ENCODE measurements at places on chromosomes 7 and 10. TPM values are rescaled to one million over a fixed set of nuclear protein-coding genes. Genes with fewer than 3 reads are reported as not detected.

The MYO1G gene
- not detected for total RNA-seq

The SPDYE11 gene
- total RNA-seq, result not detected

GRCh38 chr10:129799942-129800341, 164.1 kb downstream of the EBF3 start:
- no peak for DNase-seq

The NAT16 gene
- not detected for total RNA-seq

DNA sequence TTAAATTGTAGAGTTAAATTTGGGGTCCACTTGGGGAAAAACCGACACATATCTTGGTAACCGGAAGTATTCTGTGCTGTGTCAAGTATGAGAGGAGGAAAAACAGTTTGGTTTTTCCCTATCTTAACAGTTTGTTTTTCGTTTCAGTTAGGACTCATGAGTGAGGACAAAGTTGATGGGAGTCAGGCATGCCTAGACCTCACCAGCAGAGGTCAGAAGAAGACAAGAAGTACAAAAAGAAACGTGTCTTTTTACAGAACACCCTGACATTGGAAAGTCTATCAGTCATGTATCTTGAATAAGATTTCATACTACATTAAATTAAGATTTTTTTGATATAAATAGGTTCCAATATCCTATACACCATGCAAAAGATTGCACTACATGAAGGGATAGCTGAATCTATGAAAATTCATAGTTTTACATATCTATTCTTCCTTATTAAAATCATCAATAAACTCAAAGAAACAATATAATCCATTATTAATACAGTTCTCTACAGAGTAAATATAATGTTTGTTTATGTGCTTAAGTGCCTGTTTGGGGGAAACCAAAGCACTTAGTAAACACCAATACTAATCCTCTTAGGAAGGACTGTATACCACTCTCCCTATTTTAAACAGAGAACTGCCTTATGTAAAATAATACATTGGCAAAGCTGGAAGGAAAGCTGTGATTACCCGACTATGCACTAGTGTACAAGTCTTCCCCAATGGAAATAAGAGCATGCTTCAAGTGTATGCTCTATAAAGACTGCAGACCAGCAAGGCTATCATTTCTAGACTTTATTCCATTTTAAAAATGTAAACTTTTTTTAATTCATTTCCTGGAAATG, 95.6 kb downstream of the USP6NL start:
- DNase-seq, result peak; percentile 45

DNA sequence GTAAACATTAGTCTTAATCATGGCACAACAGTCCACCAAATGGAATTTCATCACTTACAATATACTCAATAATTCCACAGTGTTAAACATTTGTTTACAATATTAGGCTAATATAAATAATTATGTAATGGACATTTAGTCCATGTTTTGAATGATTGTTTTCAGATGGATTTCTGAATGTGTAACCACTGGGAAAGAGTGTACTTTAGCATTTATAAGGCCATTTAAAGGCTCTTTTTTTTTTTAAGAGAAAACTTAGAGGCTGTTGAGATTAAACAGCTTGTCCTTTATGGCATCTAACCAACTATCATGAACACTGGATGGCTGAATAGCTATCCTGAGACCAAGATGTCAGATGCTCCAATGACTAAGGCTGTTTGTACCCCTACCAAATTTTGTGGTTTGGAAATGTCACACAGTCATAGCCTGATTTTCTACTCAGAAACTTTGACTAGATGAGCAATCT, 248.3 kb upstream of the GLI3 start:
- DNase-seq, result no peak

- no peak for DNase-seq
These were observed 30.2 kb upstream of the ZMYND11 start for GRCh38 chr10:104862-105565.

DNA sequence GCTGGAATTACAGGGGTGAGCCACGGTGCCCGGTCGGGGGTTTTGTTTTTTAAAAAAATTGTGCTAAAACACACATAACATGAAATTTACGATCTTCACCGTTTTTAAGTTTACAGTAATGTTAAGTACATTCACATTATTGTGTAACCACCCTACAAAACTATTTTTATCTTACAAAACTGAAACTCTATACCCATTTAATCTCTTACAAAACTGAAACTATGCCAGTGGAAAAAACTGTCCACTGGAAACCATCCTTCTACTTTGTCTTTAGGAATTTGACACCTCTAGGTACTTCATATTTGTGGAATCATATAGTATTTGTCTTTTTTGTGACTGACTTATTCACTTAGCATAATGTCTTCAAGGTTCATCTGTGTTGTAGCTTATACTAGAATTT, 1.0 kb upstream of the PSMC2 start:
- DNase-seq, result no peak

The ENTPD1 gene
- 0.12 TPM for total RNA-seq

DNA sequence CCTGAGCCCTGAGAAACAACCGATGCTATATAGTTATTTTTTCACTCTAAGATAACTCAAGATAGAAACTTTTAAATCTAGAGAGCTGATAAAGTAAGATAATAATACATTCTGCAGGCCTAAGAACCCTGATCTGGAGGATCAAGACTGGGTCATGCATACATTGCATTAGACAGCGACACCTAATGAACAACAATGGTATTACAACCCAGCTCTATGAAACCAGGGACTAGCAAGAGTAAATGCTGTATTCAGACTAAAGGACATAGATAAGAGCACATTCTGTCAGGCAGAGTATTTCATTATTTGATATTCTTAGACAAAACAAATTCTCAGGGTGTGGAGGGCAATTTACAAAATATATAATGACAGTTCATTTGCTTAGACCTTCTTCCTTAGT, 148.6 kb downstream of the GRK5 start:
- DNase-seq, result no peak

The ACTR3C gene
- total RNA-seq, result not detected

The ANKRD30A gene
- 1.2 TPM for total RNA-seq

GRCh38 chr7:78225534-78225933, 427.0 kb downstream of the PHTF2 start:
- no peak for DNase-seq

DNA sequence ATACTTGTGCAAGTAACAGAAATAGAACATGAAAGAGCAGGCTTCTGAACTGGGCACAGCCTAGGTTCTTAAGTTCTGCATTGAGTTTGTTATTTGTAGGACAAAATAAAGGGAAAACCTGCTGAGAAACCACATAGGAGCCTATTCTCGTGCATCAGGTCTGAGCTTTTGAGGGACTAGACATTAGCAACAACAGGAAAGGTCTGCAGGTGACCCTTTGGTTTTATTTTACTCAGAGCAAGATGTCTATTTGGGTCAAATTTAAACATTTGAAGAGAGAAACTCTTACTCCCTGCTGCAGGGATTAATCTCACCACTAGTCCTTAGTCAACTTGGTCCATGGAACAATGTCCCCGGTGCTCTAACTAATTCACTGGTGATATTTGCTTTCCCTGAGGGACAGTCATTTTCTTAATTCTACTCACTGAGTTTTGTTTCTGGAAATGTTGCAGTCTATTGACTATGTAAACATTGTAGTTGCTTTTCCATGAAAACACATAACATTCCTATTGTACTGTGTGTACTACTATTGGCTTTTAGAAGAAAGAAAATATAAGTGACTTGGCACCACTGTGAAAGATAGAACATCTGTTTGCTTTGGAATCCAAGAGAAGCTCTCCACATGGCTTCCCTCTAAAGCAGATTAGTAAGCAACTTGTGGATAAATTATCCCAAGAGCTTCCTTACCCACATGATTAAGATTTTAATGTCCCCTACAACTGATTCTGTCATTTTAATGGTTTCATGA, 108.2 kb downstream of the CHRM2 start:
- no peak for DNase-seq

DNA sequence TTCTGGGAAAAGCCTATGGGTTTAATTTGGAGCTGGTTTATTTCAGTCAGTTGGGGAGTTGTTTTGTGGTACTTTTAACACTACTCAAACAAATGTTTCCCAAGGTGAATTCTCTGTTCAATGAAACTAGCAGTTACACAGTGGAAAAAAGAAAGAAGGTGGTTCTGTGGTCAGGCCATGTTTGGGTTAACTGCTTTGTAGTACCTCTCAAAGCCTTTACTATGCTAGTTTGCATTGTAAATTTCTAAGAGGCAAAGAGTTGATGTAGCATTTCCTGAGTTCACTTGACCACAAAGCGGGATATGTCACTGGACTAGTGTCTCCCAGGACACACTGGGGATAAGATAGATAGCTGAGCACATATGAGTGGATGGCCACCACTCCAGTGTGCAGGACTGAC, 145.4 kb downstream of the KIF20B start:
- DNase-seq, result no peak

- no peak for DNase-seq
These were observed 90.5 kb downstream of the CLEC2L start for GRCh38 chr7:139613971-139614411.

The CHAT gene
- total RNA-seq, result not detected

The KCNMA1 gene
- 8.4 TPM for total RNA-seq

- no peak for DNase-seq
These were observed 10.5 kb upstream of the SRPK2 start for GRCh38 chr7:105399043-105399725.

- DNase-seq, result no peak
These were observed 28.7 kb upstream of the ADARB2 start for GRCh38 chr10:1766049-1766448.

- no peak for DNase-seq
These were observed 181.1 kb downstream of the TNS3 start for GRCh38 chr7:47400741-47401206.

- DNase-seq, result no peak
These were observed 85.3 kb upstream of the YAE1 start for GRCh38 chr7:39480901-39481300.

The C7orf33 gene
- total RNA-seq, result not detected

- DNase-seq, result no peak
These were observed 95.7 kb downstream of the DGKB start for GRCh38 chr7:14806891-14807290.

DNA sequence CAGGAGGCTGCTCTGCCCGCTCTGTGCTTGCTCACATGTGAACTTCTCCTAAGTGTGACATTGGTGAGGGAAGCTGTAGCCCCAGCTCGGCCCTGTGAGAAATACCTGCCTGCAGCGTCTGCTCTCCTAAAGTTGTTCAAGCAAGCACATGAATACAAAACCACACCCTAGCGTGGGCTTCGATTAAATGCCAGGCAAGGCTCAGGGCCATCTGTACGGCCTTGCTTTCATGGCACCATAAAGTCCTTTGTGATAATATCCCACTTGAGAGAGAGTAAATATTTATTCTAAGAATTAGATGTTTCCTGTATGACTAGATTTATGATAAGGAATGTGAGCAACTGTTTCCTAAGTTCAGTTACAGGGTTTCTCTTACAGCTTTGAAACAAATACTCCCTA, 262.8 kb upstream of the KLF14 start:
- DNase-seq, result peak; percentile 62

The GRM3 gene
- not detected for total RNA-seq

Data from H4 (cell line).